ENCODE measurements at places on chromosomes 4 and X. TPM values are rescaled to one million over a fixed set of nuclear protein-coding genes. Genes with fewer than 3 reads are reported as not detected.

The RHOXF1 gene
- total RNA-seq, result not detected

The STAP1 gene
- total RNA-seq, result 111 TPM

The SYAP1 gene
- 20.0 TPM for total RNA-seq

The CFAP47 gene
- total RNA-seq, result not detected

The MAP9 gene
- 13.8 TPM for total RNA-seq

The FDCSP gene
- not detected for total RNA-seq

The ANXA3 gene
- not detected for total RNA-seq

Data from OCI-LY7 (cell line).